ENCODE measurements at places on chromosomes 2 and 18.

DNA sequence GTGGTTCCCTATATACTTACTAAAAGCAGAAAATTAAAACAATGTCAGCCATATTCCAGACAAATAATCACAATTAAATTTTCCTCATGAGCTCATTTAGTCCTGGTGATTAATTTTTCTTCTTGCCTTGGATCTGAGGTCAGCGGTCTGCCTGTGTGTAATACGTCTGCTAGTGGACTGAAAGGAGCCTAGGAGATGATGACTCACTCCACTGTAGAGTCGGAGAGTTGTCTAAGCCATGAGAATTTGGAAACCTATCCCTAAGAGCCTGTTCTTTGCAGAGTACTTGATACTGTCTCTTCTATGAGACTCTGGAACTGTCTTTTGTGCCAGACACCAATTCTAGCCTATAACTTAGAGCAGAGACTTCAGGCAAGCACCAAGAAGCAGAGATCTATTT lies 94.2 kb upstream of the RAB27B start:
- no peak for DNase-seq

GRCh38 chr2:62204998-62205496 lies 9.1 kb downstream of the B3GNT2 start:
- DNase-seq: no peak

GRCh38 chr2:239673641-239674040 lies 272.8 kb upstream of the HDAC4 start:
- DNase-seq: no peak

- DNase-seq: no peak
Observed at GRCh38 chr2:186868344-186868743, 19.4 kb upstream of the ZSWIM2 start.

DNA sequence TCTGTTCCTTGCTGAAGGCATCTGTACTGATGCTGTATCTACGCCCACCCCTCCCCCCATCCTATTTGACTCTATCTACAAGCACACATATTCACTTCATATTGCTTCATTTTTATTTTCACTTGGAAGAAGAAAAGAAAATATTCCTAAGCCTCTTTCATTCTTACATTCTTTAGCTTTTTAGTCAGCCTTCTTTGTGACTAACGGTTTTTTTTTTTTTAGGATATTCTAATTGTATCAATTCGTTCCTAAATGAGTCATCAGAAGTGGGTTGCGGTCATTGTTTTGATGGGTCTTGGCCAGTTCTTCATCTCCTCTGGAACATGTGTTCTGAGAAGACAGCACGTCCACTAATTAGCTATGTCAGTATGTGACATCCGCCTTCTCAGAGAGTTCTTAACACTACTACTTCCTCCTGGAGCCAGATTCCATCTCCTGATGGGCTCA lies 88.7 kb downstream of the MYO1B start:
- no peak for DNase-seq

DNA sequence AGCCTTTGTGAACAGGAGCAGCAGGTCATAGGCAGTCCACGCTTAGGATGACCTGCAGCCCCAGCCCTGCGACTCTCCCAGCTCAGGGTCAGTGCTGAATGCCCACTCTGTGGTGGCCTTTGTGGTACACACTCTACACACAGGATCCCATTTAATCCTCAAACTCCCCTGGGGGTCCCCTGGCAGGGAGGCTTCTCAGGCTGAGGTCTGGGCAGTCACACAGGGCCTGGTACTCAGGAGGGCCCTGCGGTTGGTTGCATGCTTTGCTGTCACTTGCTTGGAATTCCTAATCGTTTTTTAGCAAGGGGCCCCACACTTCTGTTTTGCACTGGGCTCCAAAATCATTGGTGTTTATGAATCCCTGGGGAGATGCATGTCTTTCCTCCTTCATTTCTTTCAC lies 113.0 kb downstream of the EML6 start:
- no peak for DNase-seq

DNA sequence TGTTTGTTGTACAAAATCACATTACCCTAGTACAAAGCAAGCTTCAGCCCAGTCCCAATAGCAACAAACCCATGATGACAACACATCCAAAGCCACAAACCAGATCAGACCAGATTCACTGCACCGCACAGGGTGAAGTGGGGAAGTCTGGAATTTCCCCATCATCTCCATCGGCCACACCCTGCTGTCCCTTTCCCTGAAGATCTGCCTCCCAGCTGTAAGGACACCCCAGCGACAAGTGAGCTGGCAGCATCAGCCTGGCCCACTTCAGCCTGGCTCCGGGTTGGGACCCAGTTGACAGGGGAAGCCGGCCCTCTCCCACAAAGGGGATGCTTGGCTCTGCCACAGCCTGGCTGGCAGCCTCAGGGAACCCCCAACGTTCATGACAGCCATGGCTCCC lies 207.6 kb downstream of the MGAT5 start:
- DNase-seq: no peak

DNA sequence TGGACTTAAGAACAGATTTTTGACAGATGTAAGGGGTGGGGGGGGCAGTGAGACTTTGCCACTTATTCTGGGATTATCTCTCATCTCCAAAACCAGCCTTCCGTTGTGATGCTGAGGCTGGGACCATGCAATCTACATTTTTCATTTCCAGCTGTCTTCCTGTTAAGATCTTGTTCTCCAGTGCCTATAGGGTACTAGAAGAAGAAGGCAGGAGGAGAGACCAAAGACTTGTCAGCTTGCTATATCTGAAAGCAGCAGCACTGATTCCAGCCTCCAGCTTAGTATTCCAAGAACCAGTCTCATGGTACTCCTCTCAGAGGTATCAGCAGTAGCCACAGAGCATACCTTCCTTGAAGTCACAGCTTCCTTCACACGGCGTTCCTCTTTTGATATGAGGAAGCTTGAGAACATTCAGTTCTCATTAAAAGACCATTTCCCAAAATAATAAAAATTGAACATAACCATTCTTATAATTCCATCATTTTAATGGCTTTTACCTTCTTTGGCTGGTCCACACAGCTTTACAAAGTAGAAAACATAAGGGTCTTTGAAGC lies 49.8 kb downstream of the USP34 start:
- DNase-seq: no peak

DNA sequence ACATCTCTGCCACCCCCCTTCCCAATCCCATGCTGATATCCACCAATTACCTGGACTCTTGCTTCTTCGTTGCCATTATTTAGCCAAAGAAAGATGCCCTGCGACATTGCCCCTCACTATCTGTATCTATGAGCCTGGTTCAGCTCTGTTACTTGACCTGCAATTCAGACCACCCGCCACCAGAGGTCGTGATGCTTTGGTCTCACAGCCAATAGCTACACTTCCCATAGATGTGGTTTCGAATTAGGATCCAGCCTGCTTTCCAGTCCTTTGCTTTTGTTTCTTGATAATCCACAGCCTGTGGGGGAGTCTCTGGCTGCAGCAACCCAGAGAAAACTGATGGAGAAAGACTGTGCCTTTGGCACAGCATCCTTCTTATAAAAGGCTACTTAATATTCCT lies 239.4 kb downstream of the KLHL29 start:
- no peak for DNase-seq

DNA sequence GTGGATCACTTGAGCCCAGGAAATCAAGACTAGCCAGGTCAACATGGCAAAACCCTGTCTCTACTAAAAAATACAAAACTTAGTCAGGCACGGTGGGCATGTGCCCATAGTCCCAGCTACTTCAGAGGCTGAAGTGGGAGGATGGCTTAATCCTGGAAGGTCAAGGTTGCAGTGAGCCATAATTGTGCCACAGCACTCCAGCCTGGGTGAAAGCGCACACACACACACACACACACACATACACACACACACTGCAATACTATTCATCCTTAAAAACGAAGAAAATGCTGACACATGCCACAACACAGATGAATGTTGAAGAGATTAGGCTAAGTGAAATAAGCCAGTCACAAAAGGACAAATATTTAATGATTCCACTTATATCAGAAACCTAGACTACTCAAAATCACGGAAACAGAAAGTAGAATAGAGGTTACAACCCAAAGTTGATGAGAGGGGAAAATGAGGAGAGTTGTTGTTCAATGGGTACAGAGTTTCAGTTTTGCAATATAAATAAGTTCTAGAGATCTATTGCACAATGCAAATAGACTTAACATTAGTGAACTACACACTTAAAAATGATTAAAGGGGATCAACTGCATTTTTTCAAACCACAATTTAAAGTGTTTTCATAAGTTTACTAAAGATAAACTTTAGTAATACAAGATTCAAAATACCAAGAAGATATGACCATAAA lies 114.5 kb downstream of the USP34 start:
- DNase-seq: no peak

GRCh38 chr2:237141571-237142051 lies 55.9 kb downstream of the COPS8 start:
- no peak for DNase-seq

GRCh38 chr2:65434592-65435241 lies 2.3 kb upstream of the SPRED2 start:
- no peak for DNase-seq

DNA sequence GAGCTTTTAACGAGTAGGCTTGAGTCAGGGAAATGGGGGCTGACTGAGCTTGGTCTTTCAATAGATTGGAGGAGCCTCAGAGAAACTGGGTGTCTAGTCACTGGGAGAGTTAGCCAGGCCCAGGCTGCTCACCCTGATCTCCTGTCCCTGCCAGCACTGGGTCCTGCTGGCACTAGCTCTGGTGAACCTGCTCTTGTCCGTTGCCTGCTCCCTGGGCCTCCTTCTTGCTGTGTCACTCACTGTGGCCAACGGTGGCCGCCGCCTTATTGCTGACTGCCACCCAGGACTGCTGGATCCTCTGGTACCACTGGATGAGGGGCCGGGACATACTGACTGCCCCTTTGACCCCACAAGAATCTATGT lies 720 bp downstream of the KRTCAP3 start:
- DNase-seq: no peak

GRCh38 chr2:905833-906140 lies 44.9 kb upstream of the SNTG2 start:
- no peak for DNase-seq

GRCh38 chr2:44656460-44656859 lies 285.0 kb upstream of the SIX3 start:
- DNase-seq: no peak

DNA sequence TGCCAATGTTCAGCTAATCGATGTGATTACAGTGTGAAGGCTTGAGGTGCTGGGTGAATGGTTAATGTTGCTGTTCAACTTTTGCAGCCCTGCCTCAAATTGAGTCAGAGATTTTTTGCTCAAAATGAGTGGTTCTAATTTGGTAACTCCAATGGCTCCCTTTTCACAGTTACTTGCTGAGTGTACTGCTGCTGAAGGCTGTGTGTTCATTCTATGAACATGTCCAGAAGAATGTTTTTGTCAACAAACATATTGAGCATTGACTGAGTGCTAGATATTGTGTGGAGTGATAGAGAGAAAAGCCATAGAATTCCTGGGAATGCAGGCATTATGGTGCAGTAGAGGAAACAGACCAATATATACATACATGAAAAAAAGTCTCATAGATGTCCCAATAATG lies 39.0 kb upstream of the TCF4 start:
- DNase-seq: no peak

GRCh38 chr2:28325567-28326468 lies 66.8 kb upstream of the FOSL2 start:
- peak; percentile 81 for DNase-seq

DNA sequence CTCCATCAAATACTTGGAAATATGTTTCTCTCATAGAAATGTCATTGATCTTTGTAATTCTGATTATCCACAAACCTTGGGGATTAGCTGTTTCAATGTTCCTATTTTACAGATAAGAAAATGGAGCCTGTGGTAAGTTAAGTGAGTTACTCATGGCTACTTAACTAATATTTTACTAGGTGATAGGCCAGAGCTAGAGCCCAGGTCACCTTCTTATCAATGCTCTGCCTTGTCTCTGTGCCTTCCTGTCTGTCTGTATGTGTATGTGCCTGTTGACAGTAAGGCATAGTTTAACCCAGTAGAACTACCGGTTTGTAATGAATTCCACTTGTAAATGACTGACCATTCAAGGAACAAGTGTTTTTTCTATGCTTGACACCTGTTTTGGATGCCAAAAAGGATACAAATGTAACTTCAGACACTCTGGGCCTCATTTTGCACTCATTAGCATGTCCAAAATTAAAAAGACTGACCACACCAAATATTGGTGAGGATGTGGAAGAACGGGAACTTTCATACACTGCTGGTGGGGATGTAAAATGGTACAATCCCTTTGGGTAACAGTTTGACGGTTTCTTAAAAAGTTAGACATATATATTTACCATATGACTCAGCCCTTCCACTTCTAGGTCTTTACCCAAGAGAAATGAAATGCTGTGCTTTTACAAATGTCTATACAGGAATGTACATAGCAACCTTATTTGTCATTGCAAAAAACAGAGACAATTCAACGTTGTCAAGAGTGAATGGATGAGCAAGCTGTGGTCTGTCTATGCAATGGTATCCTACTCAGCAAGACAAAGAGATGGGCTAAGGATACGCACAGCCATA lies 19.6 kb upstream of the IL1A start:
- no peak for DNase-seq

GRCh38 chr18:43192408-43192807 lies 76.9 kb upstream of the RIT2 start:
- DNase-seq: no peak

GRCh38 chr2:105490204-105490603 lies 91.4 kb upstream of the FHL2 start:
- DNase-seq: peak; percentile 17

- DNase-seq: no peak
Observed at GRCh38 chr2:88602022-88602421, 25.2 kb downstream of the EIF2AK3 start.

GRCh38 chr18:36402765-36403396 lies 105.4 kb downstream of the FHOD3 start:
- no peak for DNase-seq

GRCh38 chr2:61114147-61114546 lies 47.8 kb upstream of the C2orf74 start:
- no peak for DNase-seq

DNA sequence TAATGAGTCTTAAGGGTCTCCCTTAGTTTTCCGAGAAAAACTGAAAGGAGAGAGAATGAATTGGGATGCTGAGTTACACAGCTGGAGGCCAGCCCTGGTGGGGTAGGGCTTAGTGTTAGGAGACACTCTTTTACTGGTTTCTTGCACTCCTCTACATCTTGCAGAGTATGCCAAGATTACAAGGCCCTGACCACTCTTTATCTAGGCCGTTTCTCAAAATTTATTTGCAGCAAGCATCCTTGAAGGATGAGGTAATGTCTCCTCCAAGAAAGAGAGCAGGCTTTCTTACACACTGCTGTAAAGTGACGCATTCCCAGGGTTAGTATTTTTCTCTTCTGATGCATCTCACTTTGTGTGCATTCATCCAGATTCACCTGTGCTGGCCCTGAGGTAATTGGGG lies 166.2 kb downstream of the TDRD15 start:
- DNase-seq: no peak

- DNase-seq: no peak
Observed at GRCh38 chr2:40093021-40093675, 314.1 kb upstream of the THUMPD2 start.
